ENCODE measurements at places on chromosomes 2 and 18.

DNA sequence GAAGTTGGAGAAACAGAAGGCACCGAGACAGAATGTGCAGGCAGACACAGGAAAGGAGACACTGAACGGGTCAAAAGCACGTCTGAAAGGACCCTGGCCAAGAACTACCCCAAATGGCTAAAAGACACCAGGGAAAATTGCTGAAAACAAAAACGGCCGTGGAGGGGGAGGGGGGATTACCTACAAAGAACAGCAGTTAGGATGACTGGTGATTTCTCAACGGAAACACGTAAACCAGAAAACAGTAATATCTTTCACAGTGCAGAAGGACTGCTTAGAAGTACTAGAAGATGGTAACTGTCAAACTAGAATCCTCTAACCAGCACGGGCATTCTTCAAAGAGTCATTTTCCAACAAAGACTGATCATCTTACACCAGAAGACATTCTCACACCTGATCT is 142.6 kb downstream of the HDAC4 start:
- no peak for DNase-seq

- DNase-seq: peak; percentile 83
Observed at GRCh38 chr2:172552547-172553291, 3.2 kb upstream of the PDK1 start.

GRCh38 chr2:190443778-190444481 is 35.8 kb downstream of the MFSD6 start:
- peak; percentile 23 for DNase-seq

DNA sequence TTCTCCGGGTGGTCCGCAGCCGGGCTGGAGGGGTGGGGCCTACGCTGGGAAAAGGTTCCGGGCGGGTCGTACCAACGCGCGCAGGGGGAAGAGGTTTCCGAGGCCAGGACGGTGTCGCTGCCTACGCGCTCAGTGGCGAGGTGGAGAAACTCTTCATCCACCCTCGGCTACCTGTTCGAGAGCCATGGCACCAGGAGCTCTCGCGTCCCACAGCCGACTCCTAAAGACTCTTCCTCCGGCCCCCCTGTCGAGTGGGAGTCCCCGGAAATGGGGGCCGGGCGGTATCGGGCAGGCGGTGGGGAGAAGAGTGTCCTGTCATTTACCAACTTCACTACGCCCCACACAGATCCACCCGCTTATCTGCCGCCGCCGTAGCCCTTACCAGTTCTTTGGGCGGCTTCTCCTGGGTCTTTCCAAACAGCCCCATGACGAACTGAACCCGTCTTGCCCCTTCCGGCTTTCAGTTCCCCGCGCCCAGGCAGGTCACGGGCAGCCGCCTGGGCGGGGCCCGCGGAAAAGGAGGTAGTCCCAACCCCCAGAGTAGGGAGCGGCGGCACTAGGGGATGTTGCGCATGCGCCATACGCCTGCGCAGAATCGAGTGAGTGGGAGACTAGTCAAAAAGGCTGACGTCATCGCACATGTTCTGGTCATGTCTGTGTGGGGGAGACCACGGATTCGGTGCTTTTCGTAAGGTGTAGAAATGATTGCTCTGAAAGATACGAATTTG is at the start of gene CHMP3:
CHMP3 (minus strand) TSS at position 522 of the 728 bp plus-strand sequence; CDS start at position 427, 95 bp downstream.
- DNase-seq: peak; percentile 96

- no peak for DNase-seq
Observed at GRCh38 chr18:21272016-21272579, 30.1 kb downstream of the GREB1L start.

DNA sequence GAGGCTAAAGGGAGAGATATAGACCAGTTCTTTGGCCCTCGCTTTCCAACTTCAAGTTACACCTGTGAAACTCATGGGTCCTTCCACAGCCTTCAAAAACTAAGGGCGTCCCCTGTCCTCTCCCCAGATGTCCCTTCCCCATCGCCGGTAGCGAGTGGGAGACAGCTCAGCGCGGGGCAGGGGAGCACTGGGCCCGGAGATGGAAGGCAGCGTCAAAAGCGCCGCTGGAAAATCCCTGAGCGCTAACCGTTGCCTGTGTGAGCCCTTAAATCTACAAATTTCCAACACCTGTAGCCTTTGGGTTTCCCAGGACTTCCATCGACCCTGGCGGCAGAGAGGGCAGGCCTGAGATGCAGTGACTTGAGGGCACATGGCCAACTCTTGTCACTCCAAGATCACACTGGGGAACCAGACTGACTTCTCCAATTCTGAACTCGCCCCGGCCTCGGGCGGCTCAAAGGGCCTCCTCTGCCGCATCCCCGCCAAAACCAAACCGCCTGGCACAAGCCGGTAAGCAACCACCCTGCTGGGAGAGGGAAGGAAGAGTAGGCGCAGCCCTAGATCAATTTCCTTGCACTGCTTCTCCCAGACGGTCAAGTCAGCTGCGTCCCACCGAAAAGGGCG is 879 bp upstream of the EPAS1 start:
- no peak for DNase-seq

DNA sequence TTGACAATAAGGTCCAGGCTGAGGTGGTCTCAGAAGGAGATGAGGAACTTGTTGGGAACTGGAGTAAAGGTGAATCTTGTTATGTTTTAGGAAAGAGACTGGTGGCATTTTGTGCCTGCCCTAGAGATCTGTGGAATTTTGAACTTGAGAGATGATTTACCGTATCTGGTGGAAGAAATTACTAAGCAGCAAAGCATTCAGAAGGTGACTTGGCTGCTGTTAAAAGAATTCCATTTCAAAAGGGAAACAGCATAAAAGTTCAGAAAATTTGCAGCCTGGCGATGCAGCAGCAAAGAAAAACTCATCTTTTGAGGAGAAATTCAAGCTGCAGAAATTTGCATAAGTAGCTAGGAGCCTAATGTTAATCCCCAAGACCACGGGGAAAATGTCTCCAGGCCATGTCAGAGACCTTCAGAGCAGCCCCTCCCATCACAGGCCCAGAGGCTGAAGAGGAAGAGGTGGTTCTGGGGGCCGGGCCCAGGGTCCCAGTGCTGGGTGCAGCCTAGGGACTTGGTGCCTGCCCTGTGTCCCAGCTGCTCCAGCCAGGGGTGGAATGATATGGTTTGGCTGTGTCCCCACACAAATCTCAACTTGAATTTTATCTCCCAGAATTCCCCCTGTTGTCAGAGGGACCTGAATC is 73.5 kb downstream of the FIGN start:
- DNase-seq: peak; percentile 16

GRCh38 chr2:230268606-230269243 is 43.2 kb downstream of the SP140 start:
- DNase-seq: no peak
